ENCODE measurements at places on chromosomes 16 and 17.

DNA sequence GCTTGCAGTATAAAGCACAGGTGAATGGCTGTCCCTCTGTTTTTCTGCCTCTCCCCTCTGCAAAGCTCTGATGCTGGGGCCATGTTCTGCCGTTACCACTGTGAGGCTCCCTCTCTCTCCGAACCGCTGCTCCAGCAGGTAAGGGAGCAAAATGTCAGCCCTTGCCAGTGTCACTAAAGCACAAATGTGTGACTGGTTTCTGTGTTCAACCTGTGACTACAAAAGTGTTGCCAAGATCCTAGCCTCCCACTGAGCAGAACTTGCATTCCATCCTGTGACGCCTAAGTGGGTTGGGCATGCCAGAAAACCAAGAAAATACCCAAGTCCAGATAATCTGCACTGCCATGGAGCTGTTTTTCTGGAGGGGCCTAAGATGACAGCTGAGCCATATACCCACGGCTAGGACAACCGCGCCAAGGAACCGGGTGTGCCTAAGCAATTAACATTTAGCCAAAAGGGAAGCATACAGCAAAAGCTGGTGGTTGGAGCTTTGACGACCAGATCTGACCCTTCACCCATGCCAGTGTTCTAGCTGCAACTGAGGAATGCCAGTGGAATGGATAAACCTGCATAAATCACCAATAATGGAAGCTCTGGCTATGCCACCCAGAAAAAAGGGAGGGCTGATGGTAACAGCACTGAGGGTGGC is 35.0 kb downstream of the PSME3IP1 start:
- no peak for ATAC-seq

DNA sequence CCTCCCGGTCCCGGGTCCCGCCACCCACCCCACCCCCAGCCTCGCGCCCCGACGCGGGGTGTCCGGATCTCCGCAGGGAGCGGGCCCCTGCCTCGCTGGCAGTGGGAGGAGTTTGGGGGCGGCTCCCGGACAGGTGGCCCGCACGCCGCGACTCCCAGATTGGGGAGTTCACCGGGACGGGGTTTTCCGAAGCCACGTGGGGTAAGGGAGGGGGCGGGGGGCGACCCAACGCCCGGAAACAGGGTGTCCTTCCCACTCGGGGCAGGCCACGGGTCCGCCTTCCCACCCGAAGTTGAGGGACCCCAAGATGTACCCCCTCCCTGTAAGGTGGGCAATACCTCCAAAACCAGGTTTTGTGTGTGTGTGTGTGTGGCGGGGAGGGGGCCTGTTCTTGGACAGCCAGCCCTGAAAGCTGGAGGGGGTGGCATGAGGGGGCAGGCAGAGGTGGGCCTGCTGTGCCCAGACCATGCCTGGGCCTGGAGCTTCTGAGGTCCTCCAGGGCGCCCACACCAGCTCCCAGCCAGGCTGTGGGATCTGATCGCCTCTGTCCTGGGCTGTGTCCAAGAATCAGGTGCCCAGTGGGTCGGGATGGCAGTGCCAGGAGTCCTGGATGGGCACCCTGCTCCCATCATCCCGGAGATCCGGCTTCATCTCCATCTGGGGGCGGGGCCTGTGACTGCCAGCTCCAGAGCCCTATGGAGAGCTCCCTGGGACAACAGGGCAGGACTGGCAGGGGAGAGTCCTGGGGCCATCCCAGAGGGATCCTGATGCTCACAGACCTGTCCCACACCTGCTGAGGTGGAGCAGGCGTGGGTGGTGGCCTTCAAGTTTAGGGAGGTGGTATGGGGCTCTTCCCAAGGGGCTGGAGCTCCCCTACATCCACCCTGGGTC is 767 bp downstream of the SYNGR2 start:
- ATAC-seq = peak; percentile 57

DNA sequence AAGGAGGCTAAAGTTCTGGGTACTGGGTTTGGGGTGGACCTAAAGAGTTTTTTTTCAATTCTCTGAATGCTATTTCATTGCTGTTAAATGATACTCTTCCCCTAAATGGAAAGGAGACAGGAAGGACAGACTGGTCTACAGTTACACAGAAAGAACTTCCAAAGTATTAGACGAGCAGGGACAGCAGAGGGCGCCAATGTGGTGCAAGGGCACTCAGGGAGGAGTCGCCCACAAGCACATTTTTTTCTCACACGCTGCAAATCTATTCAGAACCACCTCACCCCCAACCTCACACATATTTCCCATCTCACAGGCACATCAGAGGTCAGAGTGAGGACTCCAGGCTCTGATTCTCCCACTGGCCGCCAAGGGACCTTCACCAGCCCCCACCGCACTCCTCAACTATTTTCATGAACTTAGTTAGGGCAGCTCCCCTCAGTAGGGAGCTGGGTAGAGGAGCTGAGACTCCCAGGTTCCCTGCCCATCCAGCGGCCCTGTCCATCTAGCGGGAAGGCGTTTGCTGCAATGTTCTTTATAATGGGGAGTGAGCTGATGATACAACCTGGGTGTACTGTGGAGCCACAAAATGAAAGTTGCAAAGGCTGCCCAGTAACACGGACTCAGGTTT is 6.8 kb upstream of the CA4 start:
- peak; percentile 88 for ATAC-seq

DNA sequence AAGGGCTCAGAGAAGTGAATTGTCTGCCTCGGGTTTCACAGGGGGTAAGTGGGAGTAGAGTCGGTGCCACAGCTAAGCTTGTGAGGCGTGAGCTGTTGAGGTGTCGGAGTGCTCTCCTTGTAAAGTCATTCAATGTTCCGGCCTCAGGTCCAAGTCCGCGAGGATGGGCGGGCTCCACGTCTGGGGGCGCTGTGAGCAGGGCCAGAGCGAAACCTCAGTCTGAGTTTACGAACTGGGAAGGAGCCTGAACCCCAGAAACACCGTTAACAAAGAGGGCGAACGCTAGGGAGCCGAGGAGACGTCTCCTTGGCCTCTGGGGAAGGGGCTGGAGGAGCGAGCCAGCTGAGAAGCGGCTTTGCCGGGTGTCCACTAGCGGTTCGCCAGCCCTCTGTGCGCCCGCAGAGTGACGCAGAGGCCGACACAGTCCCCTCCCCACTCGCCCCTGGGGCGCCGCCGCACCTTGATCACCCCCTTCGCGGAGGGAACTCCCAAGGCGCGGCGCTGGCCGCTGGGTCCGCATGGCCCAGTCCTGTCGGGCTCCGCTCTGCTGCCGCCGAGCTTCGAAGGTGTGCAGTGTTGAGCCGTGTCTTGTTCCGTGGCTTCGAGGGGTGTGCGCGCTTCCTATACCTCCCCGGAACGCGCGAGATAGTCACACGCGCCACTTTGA is 4.9 kb downstream of the IRX3 start:
- ATAC-seq = no peak

DNA sequence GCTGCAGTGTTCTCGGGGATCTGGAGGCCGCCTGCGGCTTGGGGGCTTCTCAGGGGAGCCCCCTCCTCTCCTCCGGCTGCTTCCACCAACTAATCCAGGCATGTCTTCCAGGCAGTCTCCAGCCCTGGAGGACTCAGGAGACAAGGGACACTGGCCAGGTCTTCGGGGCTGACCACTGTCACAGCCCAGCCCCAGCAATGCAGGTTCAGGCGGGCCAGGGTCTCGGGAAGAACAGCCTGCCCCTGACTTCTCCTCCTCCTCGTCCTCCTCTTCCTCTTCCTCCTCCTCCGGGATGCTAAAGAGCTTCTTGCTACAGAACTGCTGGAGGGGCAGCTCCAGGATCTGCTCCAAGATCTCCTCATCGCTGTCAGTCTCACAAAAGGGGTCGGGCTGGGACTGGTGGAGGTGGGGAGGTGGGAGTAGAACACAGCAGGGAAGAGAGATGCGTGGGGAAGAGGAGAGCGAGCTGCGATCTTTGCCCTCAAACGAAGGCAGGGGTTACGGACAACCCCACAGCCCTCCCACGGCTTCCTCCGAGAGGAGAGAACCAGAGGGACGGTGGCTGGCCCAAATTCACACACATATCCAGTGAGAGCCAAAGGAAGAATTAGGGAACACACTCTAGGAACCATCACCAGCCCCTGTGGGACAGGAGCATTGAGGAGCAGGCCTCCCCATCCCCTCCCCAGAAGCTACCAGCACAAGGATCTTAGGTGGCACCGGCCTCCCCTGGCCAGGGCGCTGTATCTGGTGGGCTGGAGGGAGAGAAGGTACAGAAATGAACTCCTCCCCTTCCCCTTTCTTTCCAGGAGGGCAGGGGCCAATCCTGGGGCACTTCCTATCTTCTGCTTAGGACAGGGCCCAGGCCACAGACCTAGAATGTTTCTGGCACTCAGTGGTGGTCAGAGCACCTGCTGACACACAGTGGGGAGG is 19.3 kb downstream of the TSPOAP1 start:
- ATAC-seq = no peak

DNA sequence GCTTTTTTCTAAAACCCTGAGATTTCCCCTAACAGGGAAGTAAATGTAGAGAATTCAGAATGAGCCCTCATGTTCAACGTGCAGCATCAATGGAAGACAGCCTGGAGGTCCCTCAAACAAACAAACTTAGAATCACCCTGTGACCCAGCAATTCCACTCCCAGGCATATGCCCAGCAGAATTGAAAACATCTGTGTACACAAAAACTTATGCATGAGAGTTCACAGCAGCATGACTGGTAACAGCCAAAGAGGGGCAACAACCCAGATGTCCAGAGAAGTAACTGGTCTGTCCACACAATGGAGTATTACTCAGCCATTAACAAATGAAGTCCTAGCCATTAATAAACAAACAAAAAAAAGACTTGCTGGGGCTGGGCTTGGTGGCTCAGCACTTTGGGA is 252.7 kb downstream of the PARN start:
- no peak for ATAC-seq

DNA sequence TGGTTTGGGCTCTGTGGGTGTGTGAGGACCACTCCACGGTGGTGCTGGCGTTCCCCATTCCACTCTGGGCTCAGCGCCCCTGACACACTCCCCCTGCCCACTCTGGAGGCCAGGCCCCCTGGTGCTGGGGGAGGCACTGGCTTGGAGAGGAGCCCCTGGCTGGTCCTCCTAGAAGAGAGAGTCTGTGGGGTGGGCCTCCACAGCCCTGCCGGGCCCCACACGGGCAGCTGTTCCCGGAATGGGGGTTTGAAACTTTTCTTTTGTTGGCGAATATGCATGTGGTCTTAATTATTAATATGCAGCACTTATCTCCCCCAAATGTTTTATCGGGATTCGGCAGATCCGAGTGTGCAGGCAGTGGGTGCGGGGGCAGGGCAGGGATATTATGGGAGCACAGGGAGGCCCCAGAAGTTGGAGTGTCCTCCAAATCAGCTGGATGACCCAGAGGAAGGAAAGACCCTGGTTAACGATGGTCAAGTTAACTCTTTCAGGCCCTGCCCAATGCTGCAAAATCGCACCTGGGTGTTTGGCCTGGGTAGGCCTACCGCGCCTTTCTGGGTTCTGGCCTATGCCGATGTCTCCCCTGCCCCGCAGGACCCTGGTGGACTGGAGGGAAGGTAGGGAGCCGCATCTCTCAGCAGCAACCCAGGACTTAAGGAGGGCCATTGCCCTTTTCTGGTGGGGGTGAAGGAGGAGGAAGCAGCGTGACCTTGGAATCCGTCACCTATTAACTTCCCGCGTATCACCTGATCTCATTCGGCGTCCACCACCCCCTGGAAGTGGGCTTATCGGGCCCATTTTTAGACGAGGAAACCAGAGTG is 36.0 kb downstream of the TMEM235 start:
- no peak for ATAC-seq

GRCh38 chr16:57480754-57481230 is 5.5 kb downstream of the DOK4 start:
- ATAC-seq = no peak

DNA sequence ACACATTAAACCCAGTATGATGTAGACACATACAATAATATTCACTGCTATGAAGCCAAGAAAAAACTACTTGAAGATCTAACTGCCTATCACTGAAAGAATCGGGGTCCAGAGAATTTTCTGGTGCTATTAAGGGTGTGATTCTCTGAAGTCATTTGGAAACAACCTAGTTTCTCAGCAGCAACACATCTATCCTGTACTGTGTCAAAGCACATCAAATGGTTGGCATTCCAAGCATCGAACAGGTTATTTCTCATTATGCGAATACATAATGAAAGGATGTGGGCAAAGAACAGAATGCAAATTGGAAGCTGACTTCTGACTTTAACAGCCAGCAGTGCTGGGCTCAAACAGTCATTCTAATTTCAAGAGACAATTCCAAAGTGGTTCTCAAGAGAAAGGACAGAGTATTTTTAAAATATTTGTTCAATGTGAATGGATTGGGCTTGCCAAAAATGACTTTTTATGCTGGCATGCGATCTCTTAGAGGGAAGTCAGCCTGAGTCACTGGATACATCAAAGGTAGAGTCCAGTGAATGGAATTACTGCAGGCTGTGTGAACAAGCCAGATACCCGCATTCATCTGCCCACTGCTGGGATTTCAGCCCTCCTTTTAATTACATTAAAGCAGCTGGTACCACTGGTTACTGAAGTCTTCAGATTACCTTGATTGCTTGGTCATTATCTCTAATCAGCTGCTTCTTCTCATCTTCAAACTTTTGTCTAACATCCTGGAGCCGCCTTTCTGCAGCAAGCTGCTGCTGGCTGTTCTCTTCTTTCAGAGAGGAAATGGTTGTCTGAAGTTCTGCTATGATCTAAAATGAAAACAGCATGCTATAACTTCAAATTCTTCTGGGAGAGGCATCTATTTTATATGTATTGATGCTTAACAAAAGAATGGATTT is 181.2 kb upstream of the AXIN2 start:
- ATAC-seq = no peak

DNA sequence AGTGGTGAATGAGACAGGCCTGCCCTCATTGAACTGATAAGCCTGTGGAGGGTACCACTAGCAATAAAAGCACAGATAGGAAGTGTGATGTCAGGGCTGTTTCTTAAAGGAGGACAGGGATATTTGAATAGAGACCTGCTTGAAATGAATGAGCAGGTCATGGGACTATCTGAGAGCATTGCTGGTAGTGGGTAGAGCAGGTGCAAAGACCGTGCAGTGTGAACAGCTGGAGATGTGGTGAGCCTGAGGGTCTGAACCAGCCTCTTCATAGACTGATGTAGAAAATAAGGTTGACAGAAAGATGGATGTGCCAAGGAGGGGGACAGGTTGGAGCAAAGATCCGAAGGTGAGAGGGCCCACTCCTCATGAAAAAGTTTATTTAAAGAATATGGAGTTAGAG is 2.4 kb downstream of the NUP93 start:
- ATAC-seq = no peak

DNA sequence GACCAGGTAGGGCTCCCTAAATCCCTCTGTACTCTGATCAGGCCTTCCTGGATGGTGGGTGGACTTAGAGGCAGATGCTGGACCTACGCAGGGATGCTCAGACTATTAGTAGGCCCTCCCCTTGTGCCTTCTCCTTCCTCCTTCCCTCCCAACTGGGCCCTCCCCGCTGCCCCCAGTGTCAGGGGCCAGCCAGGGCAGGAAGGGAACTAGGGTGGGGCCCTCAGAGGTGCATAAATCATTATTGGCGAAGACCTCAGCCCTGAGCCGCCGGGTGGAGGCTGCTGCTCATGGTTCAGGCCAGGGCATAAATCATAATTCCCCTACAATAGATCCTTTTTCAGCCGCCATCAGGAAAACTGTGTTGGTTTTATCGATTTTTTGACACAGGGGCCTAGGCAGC is 81.4 kb downstream of the MRM1 start:
- ATAC-seq = no peak

GRCh38 chr17:15917438-15918027 is 27.4 kb upstream of the ADORA2B start:
- ATAC-seq = no peak

GRCh38 chr17:44751806-44752205 is 7.0 kb upstream of the ADAM11 start:
- ATAC-seq = no peak
